ENCODE measurements at places on chromosomes 6 and 20. TPM values are rescaled to one million over a fixed set of nuclear protein-coding genes. Genes with fewer than 3 reads are reported as not detected.

Gene COL12A1
- total RNA-seq, result 26.5 TPM

Gene IFT52
- 19.4 TPM for total RNA-seq

Gene HCK
- total RNA-seq, result 110 TPM

Gene PTPRT
- total RNA-seq, result 2.9 TPM

Gene SIRT5
- total RNA-seq, result 9.2 TPM

Gene BACH2
- total RNA-seq, result 5.6 TPM

Gene OLIG3
- not detected for total RNA-seq

Gene MYCT1
- total RNA-seq, result 10.3 TPM

DNA sequence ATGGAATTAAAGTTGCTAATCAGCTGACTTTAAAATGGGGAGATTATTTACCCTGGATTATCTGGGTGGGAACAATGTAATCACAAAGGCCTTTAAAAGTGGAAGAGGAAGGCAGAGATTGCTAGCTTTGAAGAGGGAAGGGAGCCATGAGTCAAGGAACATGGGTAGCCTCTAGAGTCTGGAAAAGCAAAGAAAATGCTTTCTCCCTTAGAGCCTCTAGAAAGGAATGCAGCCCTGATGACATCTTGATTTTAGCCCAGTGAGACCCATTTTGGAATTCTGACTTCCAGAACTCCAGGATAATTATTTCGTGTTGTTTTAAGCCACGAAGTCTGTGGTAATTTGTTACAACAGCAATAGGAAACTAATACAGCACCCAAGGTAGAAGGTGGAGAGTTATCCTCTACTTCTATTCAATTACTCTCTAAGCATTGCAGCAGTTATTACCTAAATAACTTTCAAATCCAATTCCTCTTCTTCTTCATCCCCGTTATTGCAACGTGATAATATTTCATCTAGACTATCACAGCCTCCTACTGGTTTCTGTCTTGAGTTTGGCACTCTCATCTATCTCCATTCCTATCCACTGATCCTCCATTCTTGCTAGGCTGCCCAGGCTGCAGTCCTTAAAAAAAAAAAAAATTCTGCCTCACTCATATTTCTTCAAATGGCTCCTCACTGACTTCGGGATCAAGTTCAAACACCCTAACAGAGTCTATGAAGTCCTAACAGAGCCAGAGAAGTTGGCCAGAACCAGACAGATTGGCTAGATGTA, 224.3 kb downstream of the BTBD9 start:
- no peak for DNase-seq

GRCh38 chr20:21244808-21245207, 58.3 kb upstream of the XRN2 start:
- no peak for DNase-seq

GRCh38 chr6:68126089-68126749, 508.9 kb upstream of the ADGRB3 start:
- DNase-seq, result no peak

- DNase-seq, result no peak
Observed at GRCh38 chr6:34112126-34112525, 33.8 kb downstream of the GRM4 start.

- no peak for DNase-seq
Observed at GRCh38 chr6:20135677-20136268, 76.5 kb downstream of the MBOAT1 start.

- no peak for DNase-seq
Observed at GRCh38 chr20:24437196-24438082, 32.0 kb upstream of the SYNDIG1 start.

DNA sequence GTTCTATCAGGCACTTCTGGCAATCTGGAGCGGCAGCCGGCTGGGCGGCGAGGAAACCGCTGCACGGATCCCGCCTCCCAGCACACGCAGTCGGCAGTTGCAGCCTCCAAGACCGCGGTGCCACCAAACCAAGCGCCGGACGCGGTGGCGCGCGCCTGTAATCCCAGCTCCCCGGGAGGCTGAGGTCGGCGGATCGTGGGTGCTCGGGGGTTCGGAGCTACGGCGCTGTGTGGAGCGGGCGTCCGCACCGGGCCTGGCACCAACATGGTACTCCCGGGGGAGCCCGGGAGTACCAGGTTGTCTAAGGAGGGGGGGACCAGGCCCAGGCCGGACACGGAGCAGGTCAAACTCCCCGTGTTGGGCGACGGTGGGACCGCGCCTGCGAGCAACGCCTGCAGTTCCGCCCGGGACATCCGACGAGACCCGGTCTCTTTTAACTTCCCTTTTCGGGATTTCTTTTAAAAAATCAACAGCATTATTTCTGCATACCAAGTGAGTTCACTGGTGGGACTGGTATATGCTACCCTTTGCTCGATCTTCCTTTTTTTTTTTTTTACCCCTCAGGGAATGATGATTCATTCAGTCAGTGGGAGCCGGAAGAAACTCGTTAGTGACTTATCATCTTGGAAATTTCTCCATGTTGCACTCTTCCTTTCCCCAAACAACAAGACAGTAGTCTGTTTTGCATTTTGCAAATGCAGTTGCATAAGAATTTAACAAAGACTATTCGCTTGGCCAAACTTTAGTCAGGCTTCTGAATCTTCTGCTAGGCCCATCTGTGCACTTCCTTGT, 27.6 kb downstream of the ZNF311 start:
- DNase-seq, result no peak
